Left ventricle myocardium inferior (tissue), 1 donor: ENCODE measurements at places on chromosomes 5 and 9.

DNA sequence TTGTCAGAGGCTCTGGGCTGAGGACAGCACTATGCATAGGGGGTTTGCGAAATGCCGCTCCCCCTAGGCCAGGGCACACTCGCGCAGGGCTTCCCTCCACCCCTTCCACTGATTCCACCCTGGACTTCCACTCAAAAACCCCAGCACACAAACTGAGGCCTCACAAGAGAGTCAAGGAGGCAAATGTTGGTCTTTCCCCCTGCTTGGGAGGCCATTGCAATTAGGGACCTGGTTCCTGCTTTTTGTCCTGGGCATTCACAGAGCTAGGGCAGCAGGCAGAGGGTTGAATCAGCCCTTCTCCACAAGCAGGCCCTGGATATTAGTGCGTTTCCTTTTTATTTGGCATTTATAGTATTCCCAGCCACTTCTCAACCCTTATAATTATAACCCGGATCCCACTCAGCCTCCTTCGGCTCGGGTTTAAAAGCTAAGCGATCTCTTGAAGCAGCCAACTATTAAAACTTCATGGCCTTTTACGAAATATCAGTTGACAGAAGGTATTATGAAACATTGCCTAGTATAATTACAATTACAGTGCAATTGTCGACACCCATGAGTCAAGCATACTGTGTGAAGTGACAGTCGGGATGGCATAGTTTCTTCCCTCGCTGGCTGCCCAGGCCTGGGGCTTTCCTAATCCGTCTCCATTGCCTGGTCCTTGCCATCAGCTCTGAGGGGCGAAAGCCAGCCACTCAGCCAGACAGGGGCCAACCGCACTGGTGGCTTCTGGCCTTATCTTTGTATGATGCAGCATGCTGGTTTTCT is 285.5 kb upstream of the MAP3K1 start:
- H3K27ac ChIP-seq, result no peak overlapping the region
- H3K36me3 ChIP-seq, result no peaks in the 10 kb centered on the region
- H3K27me3 ChIP-seq, result peaks cover 4% of the 10 kb centered on the region
- DNase-seq, result no peak

DNA sequence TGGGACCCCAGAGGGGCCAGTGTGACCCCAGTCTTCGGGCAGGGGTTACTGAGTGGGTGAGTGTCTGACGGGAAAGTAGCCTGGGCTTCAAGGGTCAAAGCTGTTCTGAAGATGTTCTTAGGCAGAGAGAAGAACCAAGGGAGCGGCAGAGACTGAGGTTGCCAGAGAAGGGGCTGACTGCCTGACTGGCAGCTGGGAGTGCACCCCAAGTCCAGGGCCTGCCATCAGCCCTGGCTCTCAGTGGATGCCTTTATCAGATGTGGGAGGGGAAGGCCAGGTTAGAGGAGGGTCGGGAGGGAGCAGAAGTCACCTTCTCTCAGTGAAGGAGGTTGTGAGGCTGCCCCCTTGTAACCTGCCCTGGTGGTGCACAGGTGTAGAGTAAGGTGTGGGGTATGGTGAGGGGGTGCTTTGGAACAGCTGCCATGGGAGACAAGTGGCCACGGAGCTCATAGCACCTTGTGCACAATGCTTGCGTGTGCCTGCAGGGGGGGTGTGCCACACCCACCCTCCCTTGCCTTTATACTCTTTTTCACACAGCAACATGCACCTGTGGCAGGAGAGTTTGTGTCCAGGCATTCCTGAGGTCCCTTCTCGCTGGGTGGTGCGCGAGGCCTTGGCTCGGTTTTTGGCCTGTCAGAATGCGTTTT is 18.9 kb downstream of the RALGPS1 start:
- DNase-seq, result no peak
- H3K4me1 ChIP-seq, result peaks cover 26% of the 10 kb centered on the region
- no peaks in the 10 kb centered on the region for H3K36me3 ChIP-seq
- no peak overlapping the region for H3K4me3 ChIP-seq

DNA sequence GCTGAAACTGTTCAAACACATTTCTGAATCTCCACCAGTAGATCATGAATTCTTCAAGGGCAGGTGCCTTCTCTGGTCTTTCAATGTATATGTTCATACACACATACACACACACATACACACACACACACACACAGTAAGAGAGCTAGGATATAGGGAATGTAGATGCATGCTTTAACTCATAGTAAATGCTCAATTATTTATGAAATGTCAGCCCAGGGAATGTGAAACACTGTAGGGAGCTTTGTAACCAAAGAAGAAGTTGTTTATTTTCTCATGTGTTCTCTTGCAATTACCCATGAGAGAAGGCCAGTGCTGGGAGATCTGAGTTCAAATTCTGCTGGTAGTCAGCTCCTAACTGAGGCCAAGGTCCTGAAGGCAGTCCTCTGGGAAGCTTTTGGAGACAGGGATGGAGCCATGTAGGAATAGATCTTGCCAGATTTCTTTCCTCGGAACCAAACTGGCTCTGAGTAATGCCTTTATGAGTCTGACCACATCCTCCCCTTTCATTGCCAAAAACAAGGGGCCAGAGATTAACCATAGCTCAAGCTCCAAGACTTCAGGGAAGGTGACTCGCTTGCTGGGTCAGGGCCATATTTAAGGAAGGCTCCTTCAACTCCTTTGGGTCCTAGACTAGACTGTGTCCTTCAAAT is 487.0 kb upstream of the TNC start:
- no peaks in the 10 kb centered on the region for H3K27me3 ChIP-seq
- no peak for DNase-seq
- no peak overlapping the region for H3K27ac ChIP-seq
- H3K36me3 ChIP-seq, result no peaks in the 10 kb centered on the region
- H3K4me3 ChIP-seq, result no peak overlapping the region

GRCh38 chr9:113462781-113463286 is 693 bp upstream of the RGS3 start:
- no peak for DNase-seq
- no peaks in the 10 kb centered on the region for H3K36me3 ChIP-seq
- H3K4me1 ChIP-seq, result peaks cover 16% of the 10 kb centered on the region
- peaks cover 12% of the 10 kb centered on the region for H3K27me3 ChIP-seq
- peak overlapping the region; percentile 87 for H3K27ac ChIP-seq
- no peak overlapping the region for H3K4me3 ChIP-seq

GRCh38 chr9:87387351-87388011 is 110.2 kb upstream of the DAPK1 start:
- DNase-seq, result no peak
- H3K4me3 ChIP-seq, result no peak overlapping the region
- no peaks in the 10 kb centered on the region for H3K36me3 ChIP-seq
- no peak overlapping the region for H3K27ac ChIP-seq
- peaks cover 4% of the 10 kb centered on the region for H3K27me3 ChIP-seq
- H3K4me1 ChIP-seq, result no peaks in the 10 kb centered on the region

DNA sequence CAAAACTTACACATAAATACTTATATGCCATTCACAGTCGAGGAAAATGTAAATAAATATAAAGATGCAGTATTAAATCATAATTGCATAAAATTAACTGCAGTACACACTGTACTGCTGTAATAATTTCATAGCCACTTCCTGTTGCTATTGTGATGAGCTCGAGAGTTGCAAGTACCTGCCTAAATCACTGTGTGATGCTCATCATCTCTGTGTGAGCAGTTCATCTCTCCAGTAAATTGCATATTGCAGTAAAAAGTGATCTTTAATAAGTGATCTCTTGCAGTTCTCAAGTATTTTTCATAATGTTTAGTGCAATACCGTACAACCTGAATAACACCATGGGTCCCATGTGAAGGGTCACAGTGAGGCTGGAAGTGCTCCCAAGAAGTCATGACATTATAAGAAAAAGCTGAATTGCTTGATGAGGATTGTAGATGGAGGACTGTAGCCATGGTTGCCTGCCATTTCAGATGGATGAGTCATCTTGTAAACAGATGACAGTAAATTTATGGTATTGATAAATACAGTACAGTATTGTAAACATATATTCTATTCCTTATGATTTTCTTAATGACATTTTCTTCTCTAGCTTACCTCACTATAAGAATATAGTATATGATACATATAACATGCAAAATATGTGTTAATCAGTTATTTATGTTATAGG is 34.9 kb downstream of the SYK start:
- no peaks in the 10 kb centered on the region for H3K27me3 ChIP-seq
- no peak for DNase-seq
- H3K27ac ChIP-seq, result no peak overlapping the region
- H3K4me1 ChIP-seq, result no peaks in the 10 kb centered on the region

GRCh38 chr9:114638404-114638803 is 19.2 kb downstream of the TEX53 start:
- H3K4me3 ChIP-seq, result no peak overlapping the region
- no peak overlapping the region for H3K27ac ChIP-seq
- H3K27me3 ChIP-seq, result no peaks in the 10 kb centered on the region

DNA sequence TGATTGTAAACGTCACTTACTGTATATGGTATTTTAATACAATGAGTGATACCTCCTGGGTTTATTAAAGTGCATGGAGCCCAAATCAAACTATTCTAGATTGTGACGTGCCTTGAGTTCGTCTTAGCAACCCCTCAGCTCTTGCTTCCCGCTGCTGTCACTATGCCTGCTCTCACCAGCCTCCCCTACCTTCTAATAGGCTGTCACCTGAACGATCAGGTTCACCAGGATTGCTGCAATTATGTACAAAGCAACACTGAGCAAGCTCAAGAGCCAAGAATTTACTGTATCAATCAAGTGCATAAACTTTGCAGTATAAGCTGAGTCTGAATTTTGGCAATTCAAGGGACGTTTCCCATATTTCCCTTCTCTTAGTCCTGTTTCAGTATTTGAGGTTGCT is 3.0 kb downstream of the LECT2 start:
- no peak overlapping the region for H3K27ac ChIP-seq
- H3K36me3 ChIP-seq, result no peaks in the 10 kb centered on the region
- no peak for DNase-seq

GRCh38 chr5:41708604-41708940 is 161.7 kb downstream of the OXCT1 start:
- no peaks in the 10 kb centered on the region for H3K36me3 ChIP-seq
- no peaks in the 10 kb centered on the region for H3K4me1 ChIP-seq
- H3K27ac ChIP-seq, result no peak overlapping the region
- no peaks in the 10 kb centered on the region for H3K27me3 ChIP-seq
- H3K4me3 ChIP-seq, result no peak overlapping the region
